ENCODE measurements at places on chromosomes 1 and 21. TPM values are rescaled to one million over a fixed set of nuclear protein-coding genes. Genes with fewer than 3 reads are reported as not detected.

DNA sequence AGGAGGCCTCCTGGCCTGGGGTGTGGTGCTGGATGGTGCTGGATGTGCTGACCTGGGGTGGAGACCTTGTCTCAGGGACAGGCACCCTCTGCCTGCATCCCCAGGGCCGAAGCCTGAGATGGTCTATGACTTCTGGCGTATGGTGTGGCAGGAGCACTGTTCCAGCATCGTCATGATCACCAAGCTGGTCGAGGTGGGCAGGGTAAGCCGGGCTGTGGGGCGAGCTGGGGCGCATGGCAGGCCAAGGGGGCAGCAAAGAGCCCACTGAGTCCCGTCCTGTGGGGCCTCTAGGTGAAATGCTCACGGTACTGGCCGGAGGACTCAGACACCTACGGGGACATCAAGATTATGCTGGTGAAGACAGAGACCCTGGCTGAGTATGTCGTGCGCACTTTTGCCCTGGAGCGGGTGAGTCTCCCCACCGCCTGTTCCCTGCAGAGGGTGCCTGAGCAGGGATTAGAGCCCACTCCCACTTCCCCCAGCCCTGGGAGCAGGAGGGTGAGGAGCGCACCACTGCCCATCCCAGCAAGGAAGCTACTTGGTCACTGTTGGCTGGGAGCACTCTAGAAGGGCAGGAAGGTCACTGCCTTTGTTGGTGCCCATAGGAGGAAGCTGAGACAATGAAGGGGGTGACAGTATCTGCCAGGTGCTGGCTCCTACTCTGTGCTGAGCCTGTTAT, 75.2 kb downstream of the PTPRU start:
- H3K36me3 ChIP-seq, result no peaks in the 10 kb centered on the region
- no peak overlapping the region for H3K4me3 ChIP-seq
- H3K27ac ChIP-seq, result no peak overlapping the region
- DNase-seq, result no peak
- H3K27me3 ChIP-seq, result no peaks in the 10 kb centered on the region
- H3K4me1 ChIP-seq, result no peaks in the 10 kb centered on the region

DNA sequence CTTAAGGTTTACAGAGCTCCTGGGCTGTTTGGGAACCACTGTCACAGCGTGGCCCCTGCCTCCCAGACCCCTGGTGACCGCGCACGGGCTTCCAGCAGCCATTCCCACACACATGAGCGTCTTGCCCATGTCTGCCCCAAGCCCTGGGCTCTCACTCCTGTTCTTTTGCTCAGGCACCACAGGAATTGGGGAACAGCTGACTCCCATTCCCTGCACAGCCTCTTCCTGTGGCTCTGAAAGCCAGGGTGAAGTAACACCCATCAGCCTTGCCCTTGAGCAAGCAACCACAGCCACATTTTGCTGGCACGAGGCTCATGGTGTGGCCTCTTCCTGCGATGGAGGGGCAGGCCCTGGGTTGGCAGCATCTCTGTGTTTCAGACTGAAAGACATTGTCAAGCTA, 14.3 kb upstream of the GPR157 start:
- peaks cover 4% of the 10 kb centered on the region for H3K4me1 ChIP-seq
- H3K4me3 ChIP-seq, result no peak overlapping the region
- no peaks in the 10 kb centered on the region for H3K27me3 ChIP-seq

DNA sequence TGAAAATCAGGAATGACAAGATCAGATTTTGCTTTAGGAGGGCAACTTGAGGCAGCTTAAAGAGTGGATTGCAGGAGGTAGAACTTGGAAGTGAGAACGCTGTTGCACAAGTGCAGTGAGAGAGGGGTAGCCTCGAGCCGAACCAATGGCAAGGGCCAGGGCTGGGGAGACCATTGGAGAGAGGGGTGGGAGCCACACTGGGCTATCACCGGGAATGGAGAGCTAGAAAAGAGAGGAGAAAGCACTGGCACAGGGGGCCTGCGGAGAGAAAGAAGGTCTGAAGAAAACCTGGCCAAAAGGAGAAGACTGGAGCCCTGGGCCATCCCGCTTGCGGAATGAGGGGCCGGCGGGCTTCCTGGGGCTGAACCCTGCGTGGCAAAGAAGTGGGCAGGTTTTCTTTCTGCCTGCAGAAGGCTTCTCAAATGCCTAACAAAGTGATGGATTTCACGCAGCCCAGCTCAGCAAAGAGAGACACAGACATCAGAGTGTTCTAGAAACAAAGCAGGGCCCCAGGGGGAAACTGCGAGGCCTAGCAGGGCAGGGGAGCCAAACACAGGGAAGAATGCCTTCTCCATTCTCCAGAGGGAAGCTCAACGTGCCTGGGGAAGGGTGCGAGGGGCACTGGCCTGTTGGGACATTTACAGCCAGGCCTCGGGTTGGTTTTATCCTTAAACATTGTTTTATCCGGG, 1.2 kb upstream of the SLC37A1 start:
- DNase-seq, result no peak
- no peaks in the 10 kb centered on the region for H3K36me3 ChIP-seq
- peak overlapping the region; percentile 91 for H3K4me3 ChIP-seq
- peaks cover 47% of the 10 kb centered on the region for H3K4me1 ChIP-seq
- peaks cover 29% of the 10 kb centered on the region for H3K27me3 ChIP-seq

DNA sequence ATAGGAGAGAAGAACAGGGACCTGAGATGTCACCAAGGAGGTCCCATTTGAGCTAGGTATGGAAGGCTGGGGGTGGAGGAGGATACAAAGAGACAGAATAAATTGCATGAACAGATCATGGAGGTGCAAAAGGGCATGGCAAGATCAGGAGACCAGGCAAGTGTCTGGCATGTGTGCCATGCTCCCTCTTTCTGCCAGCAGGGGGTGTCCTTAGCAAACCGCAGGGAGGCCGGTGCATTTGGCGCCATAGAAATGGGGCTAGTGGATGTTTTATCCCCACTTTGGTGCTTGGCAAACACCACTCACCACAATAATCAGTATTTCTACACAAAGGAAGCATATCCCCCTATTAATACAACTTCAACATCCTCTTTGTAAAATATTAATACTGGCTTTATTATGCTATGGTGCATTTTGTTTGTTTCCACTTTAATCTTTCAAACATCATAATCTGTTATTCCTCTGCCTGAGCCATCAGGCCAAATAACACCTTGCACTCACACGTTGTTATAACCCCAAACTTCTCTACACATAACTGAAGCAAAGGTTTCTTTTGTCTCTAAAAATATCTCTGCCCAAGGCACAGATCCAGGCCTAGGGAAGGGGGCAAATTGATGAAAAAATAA, 25.9 kb downstream of the S100A6 start:
- peaks cover 6% of the 10 kb centered on the region for H3K4me1 ChIP-seq
- no peaks in the 10 kb centered on the region for H3K27me3 ChIP-seq

GPR37L1 gene
- total RNA-seq, result 0.05 TPM

GRCh38 chr1:73162564-73162963, 880.2 kb upstream of the NEGR1 start:
- no peaks in the 10 kb centered on the region for H3K27me3 ChIP-seq
- H3K36me3 ChIP-seq, result no peaks in the 10 kb centered on the region
- no peak for DNase-seq
- no peak overlapping the region for H3K4me3 ChIP-seq
- peaks cover 4% of the 10 kb centered on the region for H3K4me1 ChIP-seq

GRCh38 chr1:221667504-221667903, 74.4 kb downstream of the DUSP10 start:
- no peak for DNase-seq
- no peak overlapping the region for H3K4me3 ChIP-seq
- H3K27ac ChIP-seq, result no peak overlapping the region
- no peaks in the 10 kb centered on the region for H3K4me1 ChIP-seq
- H3K27me3 ChIP-seq, result peaks cover 5% of the 10 kb centered on the region

GRCh38 chr1:98903726-98904125, 100.9 kb downstream of the PLPPR5 start:
- no peaks in the 10 kb centered on the region for H3K4me1 ChIP-seq
- H3K4me3 ChIP-seq, result no peak overlapping the region
- no peaks in the 10 kb centered on the region for H3K27me3 ChIP-seq
- H3K36me3 ChIP-seq, result no peaks in the 10 kb centered on the region
- no peak for DNase-seq

DNA sequence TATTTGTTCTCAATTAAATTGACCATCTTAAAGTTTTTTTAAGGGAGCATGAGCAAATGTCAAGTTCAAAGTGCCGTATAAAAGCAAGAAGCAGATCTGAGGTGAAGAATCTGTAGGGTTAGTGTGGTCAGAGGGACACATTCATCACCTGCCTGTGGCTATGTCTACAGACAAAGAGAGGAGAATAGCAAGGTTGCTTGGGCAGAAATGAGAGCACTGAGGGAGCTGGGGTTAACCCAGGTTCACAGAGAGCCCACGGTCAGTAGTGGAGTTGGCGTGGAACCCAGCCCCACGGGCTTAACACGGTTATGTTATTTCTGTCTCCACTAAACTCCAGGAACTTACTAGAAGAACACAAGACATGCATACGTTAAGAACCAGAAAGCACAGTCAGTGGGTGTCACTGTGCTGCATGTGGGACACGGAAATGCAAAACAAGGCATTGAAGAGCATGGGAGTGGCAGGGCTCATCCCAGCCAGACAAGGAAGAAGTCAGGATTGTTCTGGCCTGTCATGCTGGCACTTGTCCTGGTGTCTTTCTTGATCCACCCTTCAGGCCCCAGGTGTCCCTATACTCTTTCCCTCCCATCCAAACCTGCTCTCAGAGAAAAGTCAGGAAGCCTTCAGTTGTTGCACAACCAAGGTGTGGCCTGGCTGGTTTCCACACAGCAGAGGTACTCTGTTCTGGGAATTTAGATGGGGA, 95.5 kb upstream of the IVNS1ABP start:
- H3K36me3 ChIP-seq, result no peaks in the 10 kb centered on the region
- H3K27me3 ChIP-seq, result no peaks in the 10 kb centered on the region
- no peak overlapping the region for H3K27ac ChIP-seq
- no peak for DNase-seq

DNA sequence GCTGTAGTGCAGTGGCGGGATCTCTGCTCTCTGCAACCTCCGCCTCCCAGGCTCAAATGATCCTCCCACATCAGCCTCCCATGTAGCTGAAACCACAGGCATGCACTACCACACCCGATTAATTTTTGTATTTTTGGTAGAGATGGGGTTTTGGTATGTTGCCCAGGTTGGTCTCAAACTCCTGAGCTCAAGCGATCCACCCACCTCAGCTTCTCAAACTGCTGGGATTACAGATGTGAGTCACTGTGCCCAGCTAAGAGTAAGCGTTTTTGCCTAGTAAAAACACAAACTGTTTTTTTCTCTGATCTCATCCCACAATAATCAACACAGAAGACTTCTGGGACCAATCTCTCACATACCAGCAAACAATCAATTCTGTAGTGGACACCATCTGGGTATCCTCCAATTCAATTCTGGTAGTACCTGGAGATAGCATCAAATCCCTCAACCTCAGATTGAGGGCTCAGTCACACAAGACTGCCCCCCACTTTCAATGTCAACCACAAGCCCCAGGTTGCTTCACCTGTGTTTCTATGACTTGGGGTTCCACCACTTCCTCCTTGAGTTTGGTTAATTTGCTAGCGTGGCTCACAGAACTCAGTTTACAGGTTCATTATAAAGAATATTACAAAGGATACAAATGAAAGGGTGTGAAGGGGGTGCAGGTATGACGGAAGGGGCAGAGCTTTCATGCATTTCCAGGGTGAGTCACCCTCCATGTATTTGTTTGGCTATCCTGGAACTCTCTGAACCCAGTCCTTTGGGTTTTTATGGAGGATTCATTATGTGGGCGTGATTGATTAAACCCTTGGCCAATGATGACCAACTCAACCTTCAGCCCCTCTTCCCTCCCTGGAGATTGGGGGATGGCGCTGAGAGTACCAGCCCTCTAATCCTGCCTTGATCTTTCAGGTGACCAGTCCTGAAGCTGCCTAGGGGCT, 40.0 kb upstream of the RHOU start:
- DNase-seq, result no peak
- H3K27ac ChIP-seq, result no peak overlapping the region
- peaks cover 3% of the 10 kb centered on the region for H3K27me3 ChIP-seq
- H3K4me3 ChIP-seq, result no peak overlapping the region
- H3K36me3 ChIP-seq, result no peaks in the 10 kb centered on the region

TLR5 gene
- 0.30 TPM for total RNA-seq

CR1 gene
- not detected for total RNA-seq

GRCh38 chr1:42260376-42261070, 74.5 kb downstream of the FOXJ3 start:
- H3K27ac ChIP-seq, result no peak overlapping the region
- no peak overlapping the region for H3K4me3 ChIP-seq
- no peaks in the 10 kb centered on the region for H3K36me3 ChIP-seq
- no peaks in the 10 kb centered on the region for H3K27me3 ChIP-seq
- peaks cover 3% of the 10 kb centered on the region for H3K4me1 ChIP-seq

NOS1AP gene
- total RNA-seq, result 7.0 TPM

CA6 gene
- not detected for total RNA-seq

DNA sequence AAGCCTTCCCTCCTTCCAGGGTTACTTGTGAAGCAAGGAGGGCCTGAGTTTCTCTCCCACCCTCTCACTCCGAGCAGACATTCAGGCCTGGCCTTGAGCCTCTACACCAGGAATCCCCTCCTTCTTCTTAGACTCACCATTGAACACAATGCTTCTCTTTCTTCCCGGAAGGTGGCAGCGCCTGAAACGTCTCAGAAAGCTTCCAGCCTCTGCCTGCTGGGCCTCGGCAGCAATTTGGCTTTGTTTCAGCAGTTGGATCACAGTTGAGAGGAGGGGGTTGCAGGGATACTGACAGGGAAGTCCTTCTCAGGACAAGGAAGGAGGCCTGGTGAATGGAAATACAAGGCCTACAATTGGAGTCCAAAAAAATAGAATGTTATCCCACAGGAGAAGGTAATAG, 6.3 kb downstream of the CLDN8 start:
- peak overlapping the region; percentile 9 for H3K27ac ChIP-seq
- no peaks in the 10 kb centered on the region for H3K27me3 ChIP-seq
- H3K4me1 ChIP-seq, result peaks cover 27% of the 10 kb centered on the region
- peak; percentile 14 for DNase-seq
- H3K36me3 ChIP-seq, result no peaks in the 10 kb centered on the region
